Activated CD4-positive, alpha-beta memory T cell treated with anti-CD3 and anti-CD28 coated beads, Interleukin-2, amount 10 ng/mL, durations not matched to agents 7 days and 5 days (primary cell): ENCODE measurements at places on chromosomes 12 and 14. TPM values are rescaled to one million over a fixed set of nuclear protein-coding genes. Genes with fewer than 3 reads are reported as not detected.

SLCO1C1 gene
- not detected for total RNA-seq

CLEC2D gene
- total RNA-seq: 446 TPM

TBX3 gene
- not detected for total RNA-seq

PTGER2 gene
- 112 TPM for total RNA-seq

TAS2R31 gene
- 1.7 TPM for total RNA-seq

TC2N gene
- 195 TPM for total RNA-seq

CD63 gene
- 177 TPM for total RNA-seq

PPM1H gene
- total RNA-seq: not detected

TRIM9 gene
- 0.23 TPM for total RNA-seq

DHRS2 gene
- total RNA-seq: 1.5 TPM

CDCA3 gene
- total RNA-seq: 101 TPM

KRT85 gene
- not detected for total RNA-seq

RPL10L gene
- total RNA-seq: not detected

IAPP gene
- not detected for total RNA-seq

TMEM229B gene
- total RNA-seq: 10.4 TPM

EPS8 gene
- 3.1 TPM for total RNA-seq

COL2A1 gene
- not detected for total RNA-seq

LRRK2 gene
- 0.25 TPM for total RNA-seq

ACSS3 gene
- total RNA-seq: not detected

AKAP6 gene
- total RNA-seq: 1.1 TPM

HCFC2 gene
- 17.7 TPM for total RNA-seq

SYNDIG1L gene
- not detected for total RNA-seq

CCDC197 gene
- total RNA-seq: not detected

GLS2 gene
- 0.33 TPM for total RNA-seq

SLC25A21 gene
- not detected for total RNA-seq

SERPINA12 gene
- not detected for total RNA-seq

GYS2 gene
- not detected for total RNA-seq

KCNA1 gene
- not detected for total RNA-seq

SIX4 gene
- 0.96 TPM for total RNA-seq

WNT1 gene
- 0.73 TPM for total RNA-seq

IKBIP gene
- 25.5 TPM for total RNA-seq

DPF3 gene
- 14.9 TPM for total RNA-seq

PRH2 gene
- total RNA-seq: not detected

DTX1 gene
- total RNA-seq: 0.18 TPM

WDR89 gene
- total RNA-seq: 20.1 TPM

CABP1 gene
- total RNA-seq: 0.45 TPM

P2RX2 gene
- not detected for total RNA-seq

PNP gene
- 210 TPM for total RNA-seq

CACNA1C gene
- total RNA-seq: 0.30 TPM
